AG04449 (cell line): ENCODE measurements at places on chromosomes 12 and 14.

DNA sequence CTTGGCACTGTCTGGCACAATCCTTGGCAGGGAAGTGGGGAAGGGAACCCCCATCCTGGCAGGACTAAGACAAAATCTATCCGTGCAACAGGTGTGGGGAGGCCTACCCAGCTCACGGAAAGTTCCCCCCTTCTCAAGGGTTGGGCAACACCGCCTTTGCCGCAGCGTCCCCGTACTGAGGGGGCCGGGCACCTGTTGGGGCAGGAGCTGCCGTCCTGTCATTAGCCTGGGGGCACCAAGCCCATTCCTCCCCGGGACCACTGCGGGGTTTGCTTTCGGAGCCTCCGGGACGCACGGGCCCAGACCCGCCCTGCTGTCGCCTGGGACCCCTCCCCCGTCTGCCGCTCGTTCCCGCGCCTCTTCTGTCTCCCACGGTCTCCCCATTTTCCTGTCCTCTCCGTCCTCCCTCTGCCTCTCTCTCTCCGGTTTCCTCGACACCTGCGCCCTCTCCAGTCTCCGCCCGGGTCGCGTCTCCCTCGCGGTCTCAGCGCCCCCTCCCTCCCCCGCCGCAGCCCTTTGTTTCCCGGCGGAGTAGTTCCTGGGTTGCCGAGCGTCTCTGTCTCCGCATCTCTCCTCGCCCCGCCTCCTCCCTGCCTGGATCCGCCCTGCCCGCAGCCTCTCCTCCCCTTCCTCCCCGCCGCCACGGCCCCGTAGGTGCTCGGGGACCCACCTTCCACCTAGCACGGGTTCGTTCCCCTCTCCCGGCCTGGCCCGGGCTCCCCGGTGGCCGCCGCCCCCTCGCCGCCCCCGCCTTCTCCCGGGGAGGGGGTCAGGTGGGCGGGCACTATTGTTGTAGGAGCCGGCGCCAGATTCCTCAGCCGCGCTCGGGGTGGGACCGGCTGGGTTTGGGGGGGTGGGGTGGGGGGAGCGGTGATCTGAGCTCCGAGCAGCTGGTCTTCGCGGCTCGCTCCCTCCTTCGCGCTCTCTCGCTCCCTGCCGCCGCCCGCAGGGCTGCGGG, at the start of gene CACNB3:
Gene CACNB3, plus strand, starts transcription at position 624 of the 958 bp plus-strand sequence. CDS start 434 bp downstream, outside the sequence.
- no peak for DNase-seq

- no peak for DNase-seq
Observed at GRCh38 chr14:29232153-29232552, 465.6 kb downstream of the FOXG1 start.

- no peak for DNase-seq
Observed at GRCh38 chr12:117695956-117696355, 272.8 kb downstream of the KSR2 start.

GRCh38 chr14:60079723-60080122, 12.0 kb upstream of the PCNX4 start:
- DNase-seq: no peak

DNA sequence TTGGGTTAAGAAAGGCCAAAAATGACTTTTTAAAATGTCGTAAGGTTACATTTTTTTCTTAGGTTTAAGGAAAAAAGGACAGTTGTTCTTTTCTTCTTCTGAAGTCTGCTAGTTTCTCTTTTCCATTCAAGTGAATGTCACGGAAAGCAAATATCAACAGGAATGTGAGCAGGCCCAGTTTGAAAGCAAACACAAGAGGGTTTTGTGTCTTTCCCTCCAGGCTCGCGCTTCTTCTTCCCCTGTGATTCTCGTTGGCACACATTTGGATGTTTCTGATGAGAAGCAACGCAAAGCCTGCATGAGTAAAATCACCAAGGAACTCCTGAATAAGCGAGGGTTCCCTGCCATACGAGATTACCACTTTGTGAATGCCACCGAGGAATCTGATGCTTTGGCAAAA, 85.4 kb downstream of the LRRK2 start:
- no peak for DNase-seq

DNA sequence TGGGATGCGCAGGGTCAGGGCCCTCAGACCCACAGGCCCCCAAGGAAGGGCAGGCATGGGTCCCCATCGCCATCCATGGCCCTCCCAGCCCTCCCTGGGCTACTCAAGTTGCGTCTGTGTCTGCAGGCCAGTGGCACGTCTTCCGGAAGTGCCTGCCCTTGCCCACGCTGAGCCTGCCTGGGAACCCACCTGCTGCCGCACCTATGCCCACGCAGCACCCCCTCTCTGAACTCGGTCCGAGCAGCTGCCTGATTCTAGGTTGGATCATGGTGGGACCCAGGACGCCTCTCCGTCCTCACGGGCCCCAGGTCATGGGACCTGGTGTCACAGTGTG, 182.8 kb downstream of the ADGRD1 start:
- DNase-seq: no peak

- no peak for DNase-seq
Observed at GRCh38 chr12:6090803-6091202, 33.7 kb downstream of the VWF start.

GRCh38 chr14:100679707-100680438, 46.8 kb upstream of the DLK1 start:
- peak; percentile 37 for DNase-seq

GRCh38 chr14:36513012-36513420, 7.0 kb downstream of the NKX2-1 start:
- no peak for DNase-seq

DNA sequence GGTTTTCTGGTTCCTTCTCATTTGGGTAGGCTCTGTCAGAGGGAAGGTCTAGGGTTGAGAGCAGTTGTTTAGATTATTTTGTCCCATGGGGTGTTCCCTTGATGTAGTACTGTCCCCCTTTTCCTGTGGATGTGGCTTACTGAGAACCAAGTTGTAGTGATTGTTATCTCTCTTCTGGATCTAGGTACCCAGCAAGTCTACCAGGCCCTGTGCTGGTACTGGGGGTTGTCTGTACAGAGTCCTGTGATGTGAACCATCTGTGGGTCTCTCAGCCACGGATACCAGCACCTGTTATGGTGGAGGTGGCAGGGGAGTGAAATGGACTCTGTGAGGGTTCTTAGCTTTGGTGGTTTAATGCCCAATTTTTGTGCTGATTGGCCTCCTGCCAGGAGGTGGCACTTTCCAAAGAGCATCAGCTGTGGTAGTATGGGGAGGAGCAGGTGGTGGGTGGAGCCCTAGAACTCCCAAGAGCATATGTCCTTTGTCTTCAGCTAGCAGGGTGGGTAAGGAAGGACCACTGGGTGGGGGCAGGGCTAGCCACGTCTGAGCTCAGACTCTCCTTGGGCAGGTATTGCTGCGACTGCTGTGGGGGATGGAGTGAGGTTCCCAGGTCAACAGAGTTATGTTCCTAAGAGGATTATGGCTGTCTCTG, 179.3 kb upstream of the BTG1 start:
- DNase-seq: no peak

DNA sequence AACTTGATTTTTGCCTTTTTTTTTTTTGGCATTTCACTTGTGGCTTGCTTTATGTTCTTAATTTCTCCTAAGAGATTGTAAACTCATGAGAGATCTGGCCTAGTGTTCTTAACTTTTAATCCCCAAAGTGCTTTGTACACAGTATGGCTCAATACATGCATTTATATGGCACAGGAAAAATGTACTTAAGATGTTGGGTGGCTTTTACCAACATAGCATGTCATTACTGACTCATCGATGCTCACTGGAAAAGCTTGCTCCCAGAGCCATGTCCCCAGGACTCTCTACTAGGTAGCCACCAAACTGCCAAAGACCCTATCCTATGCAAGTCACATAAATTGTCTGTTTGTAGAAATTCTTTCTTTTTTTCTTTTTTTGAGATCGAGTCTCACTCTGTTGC, 13.1 kb upstream of the SMCO3 start:
- no peak for DNase-seq

GRCh38 chr14:34826661-34827060, 48.5 kb downstream of the BAZ1A start:
- no peak for DNase-seq

DNA sequence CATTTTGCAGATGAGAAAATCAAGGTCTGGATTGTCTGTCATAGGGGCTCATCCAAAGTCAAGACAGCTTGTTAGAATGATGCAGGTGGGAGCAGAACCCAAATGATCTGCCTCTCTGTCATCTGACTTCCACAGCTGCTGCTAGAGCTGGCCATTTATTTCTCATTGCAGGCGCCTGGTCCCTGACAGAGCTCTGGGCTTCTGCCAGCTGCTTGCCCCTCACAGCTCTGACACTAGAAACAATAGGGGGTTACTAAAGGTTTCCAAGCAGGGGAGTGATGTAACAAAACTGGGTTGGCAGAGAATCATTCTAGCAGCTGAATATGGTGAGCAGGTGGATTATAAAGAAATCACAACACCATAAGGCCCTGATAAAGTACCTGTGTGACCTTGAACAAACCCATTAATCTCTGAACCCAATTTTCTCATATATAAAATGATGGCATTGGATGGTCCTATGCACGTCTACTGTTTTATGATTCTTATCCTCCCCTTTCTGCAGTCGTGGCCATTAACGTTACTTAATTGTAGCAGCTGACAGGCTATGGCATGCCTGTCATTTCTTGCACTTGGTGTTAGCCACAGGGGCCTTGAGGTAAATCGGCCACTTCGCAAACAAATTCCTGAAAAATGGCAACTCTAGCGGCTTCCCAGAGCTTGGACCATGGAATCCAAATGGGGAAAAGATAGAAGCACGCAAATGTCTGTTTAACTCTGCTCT, 134.6 kb downstream of the RMST start:
- DNase-seq: no peak

GRCh38 chr12:121427556-121428050, 27.7 kb downstream of the RNF34 start:
- DNase-seq: no peak

GRCh38 chr12:100229036-100229635, 28.5 kb downstream of the ACTR6 start:
- DNase-seq: no peak

GRCh38 chr12:42128327-42128726, 16.3 kb downstream of the GXYLT1 start:
- DNase-seq: no peak

- DNase-seq: no peak
Observed at GRCh38 chr12:112518365-112518735, 99.6 kb downstream of the PTPN11 start.

GRCh38 chr14:95524706-95525512, 8.5 kb upstream of the SYNE3 start:
- no peak for DNase-seq

DNA sequence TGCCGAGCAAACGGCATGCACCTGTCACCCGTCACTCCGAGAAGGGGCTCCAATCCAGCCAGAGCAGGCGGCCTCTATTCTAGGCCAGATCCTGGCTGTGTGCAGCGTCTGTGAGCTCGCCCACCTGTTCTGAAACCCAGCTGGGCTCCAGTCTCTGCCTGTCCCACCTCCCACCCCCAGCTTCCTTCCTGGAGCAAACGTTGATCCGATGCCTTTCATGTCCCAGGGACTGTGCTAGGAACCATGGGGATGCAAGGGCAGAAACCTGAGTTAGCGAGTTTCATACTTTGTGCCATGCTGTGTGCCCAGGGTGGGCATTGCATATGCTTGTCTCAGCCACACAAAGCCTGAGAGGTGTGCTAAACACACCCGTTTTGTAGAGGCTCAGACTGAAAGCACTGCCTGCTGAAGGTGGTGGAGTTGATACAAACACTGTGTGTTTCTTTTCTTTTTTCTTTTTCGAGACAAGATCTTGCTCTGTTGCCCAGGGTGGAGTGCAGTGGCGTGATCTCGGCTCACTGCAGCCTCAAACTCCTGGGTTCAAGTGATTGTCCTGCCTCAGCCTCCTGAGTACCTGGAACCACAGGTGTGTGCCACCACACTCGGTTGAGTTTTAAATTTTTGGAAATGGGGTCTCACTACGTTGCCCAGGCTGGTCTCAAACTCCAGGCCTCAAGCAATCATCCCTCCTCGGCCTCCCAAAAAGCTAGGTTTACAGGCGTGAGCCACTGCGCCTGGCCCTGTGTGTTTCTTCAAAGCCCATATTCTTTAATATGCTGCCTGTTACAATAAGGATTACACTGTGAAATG, 84.1 kb upstream of the MED13L start:
- no peak for DNase-seq

DNA sequence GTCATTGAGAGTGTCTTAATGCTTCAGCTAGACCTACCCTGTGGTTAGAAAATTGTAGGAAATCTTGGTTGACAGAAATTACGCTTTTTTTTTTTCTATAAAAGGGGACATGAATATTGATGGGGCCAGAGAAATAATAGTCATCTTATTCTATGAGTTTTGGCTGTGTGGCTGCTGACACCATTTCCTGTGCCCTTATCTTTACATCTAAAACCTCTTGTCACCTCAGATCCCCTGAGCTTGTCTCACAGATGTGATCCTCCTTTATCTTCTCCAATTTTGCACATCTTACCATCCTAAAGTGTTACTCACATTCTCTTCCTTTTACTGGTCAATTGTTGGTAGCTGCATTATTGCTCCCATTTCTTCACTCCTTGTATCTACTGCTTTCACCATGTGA, 36.1 kb downstream of the ASCL1 start:
- no peak for DNase-seq

- no peak for DNase-seq
Observed at GRCh38 chr12:98821866-98822265, 176.8 kb downstream of the APAF1 start.

DNA sequence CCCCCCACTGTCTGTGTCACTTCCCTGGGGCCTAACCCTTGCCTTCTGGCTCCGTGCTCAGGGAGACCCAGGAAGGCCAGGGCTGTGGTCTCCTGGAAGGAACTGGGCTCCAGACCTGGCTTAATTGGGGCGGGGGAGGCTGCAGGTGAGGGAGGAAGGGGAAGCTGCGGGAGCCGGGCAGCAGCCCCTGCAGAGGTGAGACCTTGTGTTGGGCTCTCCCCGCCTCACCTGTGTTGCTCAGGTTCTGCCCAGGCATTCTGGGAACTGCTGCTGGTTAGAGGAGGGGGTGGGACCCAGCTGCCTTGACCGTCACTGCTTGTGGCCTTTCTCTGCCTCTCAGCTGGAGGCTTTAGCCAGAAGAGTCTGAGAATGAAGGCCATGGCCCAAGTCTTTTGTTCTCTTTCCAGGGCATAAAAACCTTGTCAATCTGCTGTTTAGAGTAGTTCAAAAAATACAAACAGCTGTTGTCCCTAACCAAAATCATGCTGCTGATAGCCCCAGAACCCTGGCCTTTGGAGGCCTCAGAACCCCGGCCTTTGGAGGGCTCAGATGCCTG, 247.6 kb downstream of the CHST11 start:
- DNase-seq: no peak

DNA sequence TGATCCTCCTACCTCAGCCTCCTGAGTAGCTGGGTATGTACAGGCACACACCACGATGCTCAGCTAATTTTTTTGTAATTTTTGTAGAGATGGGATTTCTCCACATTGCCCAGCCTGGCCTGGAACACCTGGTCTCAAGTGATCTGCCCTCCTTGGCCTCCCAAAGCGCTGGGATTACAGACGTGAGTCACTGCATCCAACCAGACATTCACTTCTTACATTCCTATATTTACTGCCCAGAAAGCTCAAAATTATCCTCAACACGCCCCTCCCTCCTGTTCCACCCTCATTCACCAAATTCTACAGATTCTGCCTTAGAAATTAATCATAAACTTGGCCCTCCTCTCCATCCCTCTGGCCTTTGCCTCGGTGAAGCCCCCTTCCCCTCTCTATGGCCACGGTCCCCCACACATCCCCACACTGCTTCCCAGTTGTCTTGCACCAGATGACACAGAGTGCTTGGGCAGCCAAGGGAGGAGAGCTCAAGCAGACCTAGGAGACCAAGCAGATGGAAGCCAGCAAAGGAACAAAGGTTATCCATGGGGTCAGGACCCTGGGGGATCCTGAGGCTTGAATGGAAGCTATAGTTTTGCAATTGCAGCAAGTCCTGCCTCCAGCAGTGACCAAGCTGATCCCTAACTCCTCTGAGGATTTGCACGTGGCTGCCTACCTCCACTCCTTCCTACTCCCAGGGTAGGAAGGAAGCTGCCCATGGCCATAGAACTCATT, 213.2 kb upstream of the FOXN3 start:
- DNase-seq: no peak
